ENCODE measurements at places on chromosomes 16 and 17.

GRCh38 chr16:12527071-12527470, 276.6 kb downstream of the CPPED1 start:
- DNase-seq, result no peak

DNA sequence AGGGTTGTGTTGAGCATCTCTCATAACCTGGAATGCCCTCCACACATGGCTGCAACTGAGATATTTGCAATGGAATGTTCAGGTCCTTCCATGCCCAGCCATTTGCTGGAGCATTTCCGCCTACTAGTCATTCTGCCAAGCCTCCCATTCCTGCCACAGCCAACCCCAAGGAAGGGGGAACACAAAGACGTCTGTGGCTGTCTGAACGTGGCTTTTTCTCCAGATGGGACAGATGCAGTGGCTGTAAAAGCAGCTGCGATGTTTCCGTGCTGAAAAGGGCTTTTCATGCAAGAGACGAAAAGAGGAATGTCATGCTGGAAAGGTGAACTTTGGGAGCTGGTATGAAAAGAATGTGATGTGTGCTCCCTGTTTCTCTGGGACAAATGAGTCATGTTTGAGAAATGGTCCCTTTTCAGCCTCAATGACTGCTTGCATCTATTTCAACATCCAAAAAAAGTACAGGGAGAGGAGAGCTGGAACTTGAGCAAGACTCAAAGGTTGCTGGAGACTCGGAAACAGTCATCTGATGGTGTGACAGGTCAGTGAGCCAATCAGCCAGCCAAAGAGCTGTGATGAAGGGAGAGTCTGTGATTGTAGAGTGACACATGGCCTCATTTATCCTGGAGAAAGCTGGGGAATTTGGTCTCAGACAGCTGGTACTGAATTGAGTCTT, 208.9 kb downstream of the SHISA9 start:
- no peak for DNase-seq

DNA sequence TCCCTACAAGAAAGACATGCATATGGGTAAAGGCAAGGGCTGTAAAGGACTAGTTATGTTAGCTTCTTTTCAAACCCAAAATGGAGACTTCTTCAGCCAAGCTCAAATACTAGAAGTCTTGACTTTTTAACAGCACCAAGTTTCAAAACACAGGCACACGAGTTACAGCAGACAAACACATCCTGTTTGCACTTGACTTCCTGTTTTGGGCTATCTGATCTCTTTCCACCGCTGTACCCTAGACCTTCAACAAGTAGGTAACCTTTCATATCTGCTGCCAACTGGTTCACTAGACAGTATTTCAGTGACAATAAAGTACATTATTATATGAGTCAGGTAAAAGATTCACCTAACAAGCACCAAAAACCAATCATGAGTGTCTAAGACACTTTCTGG, 12.3 kb downstream of the RFFL start:
- DNase-seq, result peak; percentile 94

- DNase-seq, result no peak
These were observed 88.0 kb downstream of the STXBP4 start for GRCh38 chr17:55056526-55056925.

GRCh38 chr16:79509211-79509631, 91.3 kb downstream of the MAF start:
- no peak for DNase-seq

DNA sequence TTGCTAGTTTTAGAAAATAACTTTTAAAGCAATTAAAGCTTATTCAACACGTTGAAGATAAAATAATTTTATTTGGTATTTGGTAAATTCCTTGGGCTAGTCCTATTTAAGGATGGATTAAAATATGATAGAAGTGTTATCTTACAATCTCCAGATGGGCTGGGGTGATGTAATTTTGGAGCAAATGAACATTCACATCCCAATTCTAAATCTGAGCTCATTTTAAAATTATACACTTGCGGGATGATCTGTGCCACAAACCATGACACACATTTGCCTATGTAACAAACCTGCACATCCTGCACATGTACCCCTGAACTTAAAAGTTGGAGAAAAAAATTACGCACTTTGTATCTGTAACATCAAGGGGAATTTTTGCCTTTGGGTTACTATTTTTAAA, 31.5 kb downstream of the NLK start:
- DNase-seq, result no peak

DNA sequence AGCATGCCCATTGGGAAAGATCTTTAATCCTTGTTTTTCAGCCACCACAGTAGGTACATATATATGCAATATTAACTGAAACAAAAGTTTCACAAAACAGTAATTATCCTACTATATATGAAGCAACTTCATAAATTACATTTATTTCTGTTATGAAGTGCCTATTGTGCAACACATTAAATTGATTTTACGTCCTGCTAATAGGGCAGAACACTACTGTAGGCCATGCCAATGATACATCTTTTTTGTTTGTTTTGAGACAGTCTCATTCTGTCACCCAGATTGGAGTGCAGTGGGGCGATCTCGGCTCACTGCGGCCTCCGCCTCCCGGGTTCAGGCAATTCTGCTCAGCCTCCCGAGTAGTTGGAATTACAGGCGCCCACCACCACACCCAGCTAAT, 29.1 kb downstream of the SF3B3 start:
- no peak for DNase-seq

- no peak for DNase-seq
These were observed 15.0 kb upstream of the RAI1 start for GRCh38 chr17:17666111-17666714.

DNA sequence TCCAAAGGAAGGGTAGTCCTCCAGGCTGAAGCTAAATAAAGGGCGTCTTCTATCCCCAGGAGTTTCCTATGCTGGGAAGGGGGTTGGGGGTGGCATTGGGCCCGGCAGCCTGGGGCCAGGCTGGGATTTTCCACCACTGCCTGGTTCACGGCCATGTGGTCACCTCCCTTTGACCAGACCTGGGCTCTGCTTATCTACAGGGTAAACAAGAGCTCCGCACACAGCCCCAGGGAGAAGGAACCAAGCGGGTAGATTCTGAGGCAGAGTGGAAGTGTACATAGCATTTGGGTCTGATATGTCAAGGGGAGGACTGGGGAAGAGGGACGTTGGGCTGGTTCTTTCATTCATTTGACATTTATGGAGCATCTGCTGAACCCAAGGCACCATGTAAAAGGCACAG, 27.2 kb upstream of the TMEM220 start:
- no peak for DNase-seq

DNA sequence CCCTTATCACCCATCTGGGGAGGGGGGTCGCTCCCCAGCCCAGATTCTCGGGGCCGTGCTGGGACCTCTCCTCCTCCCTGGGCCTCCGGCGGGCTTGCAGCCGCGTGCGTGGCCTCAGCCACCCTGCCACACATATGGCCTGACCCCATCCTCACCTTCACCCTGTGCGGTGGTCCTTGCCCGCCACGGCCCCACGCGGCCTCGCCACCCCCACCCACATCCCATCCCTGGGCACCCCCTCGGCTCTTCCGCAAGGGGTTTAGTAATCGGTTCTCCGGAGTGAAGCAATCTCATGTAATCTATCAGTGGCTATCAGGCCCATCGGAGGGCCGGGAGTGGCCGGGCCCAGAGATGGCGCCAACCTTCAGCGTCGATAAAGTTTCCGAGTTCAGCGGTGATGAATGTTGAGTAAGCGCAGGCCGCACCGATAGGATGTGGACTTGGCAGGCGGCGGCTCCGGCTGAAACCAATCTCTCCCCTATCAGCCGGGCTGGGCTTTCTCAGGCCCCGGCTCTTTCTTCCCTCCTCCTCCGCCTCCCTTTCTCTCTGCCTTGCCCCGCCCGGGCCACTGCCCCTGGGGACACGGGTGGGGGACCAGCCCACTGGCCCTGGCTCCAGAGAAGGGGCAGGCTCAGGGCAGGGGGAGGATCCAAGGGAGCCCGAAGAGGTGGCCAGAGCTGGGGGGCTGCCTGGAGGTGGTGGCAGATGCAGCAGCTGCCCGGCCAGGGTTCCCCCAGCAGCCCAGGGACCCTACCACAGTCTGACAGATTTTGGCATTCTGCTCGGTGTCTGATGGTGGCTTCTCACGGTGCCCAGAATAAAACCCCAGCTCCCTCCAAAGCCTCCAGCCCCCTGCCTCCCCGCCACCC, 20.8 kb downstream of the ZFPM1 start:
- DNase-seq, result no peak

GRCh38 chr17:72145962-72146361, 25.1 kb downstream of the SOX9 start:
- no peak for DNase-seq

DNA sequence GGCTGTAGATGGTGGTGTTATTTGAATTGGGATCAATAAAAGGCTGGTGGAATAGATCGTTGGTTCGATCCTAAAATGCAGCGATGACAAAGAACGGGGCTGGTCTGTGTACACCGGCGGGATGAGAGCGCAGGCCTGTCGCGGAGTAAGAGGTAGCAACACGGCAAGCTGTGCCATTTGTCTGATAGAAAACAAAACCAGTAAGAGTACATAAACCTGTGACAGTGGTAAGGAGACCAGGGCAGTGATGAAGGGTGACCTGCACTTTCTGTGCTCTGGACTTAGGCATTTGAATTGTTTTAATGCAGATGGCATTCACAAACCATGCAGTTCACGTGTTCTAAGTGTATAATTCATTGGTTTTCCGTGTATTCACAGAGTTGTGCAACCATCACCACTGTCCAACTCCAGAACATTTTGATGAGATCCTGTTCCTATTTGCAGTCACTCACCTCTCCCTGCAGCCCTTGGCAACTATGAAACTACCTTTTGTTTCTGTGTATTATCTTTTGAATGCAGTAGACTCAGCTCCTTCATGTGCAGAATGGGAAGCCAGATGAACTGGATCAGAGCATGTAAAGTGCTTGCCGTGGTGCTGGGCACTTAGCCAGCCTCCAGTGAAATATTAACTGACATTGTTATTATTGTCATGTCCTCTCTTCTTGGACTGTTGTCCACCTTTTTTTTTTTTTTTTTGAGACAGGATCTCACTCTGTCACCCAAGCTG, 286.1 kb downstream of the SNX29 start:
- DNase-seq, result no peak

- DNase-seq, result no peak
These were observed 28.2 kb downstream of the METRNL start for GRCh38 chr17:83107656-83108048.

- no peak for DNase-seq
These were observed 198 bp upstream of the SHISA9 start for GRCh38 chr16:12901204-12901596.

DNA sequence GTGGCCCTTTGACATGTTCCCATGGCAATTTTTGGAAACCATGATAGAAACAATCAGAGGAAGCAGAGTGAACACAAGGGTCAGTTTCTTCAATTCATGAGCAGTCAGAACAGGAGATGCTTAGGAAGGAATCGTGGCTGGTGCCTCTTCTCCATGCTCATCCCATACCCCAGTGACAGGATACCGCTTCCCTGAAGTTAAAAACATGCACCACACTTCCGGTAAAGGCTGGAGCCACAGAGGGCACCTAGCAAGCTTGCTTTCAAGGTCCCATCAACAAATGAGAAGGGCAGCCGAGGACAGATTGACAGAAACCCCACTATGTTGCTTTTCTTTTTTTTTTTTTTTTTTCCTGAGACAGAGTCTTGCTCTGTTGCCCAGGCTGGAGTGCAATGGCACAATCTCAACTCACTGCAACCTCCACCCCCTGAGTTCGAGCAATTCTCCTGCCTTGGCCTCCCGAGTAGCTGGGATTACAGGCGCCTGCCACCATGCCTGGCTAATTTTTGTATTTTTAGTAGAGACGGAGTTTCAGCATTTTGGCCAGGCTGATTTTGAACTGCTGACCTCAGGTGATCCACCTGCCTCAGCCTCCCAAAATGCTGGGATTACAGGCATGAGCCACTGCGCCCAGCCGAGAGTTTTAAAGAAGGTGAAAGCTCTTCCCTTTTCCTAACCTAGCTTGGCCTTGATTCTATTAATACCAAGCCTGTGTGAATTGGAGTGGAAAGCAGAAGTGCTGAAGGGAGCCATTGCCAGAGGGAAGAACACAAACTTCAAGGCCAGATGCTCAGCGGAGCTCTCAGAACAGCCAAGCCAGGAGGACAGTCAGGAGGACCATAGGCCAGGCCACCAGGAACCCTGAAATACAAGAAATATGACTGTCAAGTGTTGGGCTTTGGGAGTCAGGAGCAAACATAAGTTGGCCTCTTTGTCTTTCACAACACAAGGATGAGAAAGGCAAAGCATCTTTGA, 16.6 kb downstream of the GP2 start:
- no peak for DNase-seq

GRCh38 chr17:19590451-19590850, 56.8 kb downstream of the SLC47A1 start:
- no peak for DNase-seq

GRCh38 chr17:27239046-27239445, 54.9 kb upstream of the WSB1 start:
- no peak for DNase-seq

GRCh38 chr16:87404764-87405625, 12.9 kb downstream of the MAP1LC3B start:
- DNase-seq, result no peak

DNA sequence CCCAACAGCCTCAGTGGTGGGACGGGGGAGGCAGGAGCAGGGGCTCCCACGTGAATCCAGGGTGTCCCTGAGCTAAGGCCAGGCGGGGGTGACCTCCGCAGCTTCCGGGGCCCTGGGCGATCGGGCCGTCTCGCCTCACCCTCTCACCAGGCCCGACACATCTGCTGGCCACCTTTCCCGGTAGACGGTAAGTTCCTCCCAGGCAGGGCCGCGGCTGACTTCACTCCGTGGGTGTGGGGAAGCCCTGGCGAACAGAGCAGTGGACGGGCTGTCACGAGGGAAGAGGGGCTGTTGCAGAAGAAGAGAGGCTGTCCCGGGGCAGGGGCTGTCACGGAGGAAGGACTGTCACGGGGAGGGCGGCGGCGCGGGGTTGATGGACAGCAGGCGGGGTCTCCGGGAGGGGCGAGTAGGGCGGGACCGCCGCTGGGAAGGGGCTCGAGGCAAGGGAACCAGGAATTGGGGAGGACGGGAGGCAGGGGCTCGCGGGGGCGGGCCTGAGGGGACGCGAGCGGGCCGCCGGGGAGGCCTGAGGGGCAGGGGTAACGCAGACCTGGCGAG, 498 bp downstream of the PKMYT1 start:
- no peak for DNase-seq
